ENCODE measurements at places on chromosomes 2 and 18. TPM values are rescaled to one million over a fixed set of nuclear protein-coding genes. Genes with fewer than 3 reads are reported as not detected.

GRCh38 chr2:177348733-177349693, 43.6 kb upstream of the AGPS start:
- no peak for DNase-seq

GRCh38 chr18:63363951-63364350, 3.1 kb downstream of the KDSR start:
- no peak for DNase-seq

DNA sequence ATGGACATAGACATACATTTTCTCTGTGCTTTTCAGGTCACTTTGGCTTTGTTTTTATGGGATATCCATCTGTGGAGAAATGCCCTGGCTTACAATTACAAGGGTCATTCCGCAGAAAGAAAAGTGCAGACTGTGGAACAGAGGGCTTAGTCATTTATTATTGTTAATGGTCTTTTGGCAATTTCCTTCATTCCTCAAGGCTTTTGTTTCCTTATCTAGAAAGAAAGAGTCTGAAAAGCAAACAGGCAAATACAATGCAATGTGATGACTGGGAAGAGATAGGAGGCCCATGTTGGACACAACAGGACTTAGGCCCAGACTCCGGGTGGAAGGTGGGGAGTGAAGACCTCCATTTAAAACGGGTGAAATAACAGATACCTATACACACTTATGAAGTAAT, 129.5 kb upstream of the CAVIN2 start:
- peak; percentile 67 for DNase-seq

- DNase-seq: peak; percentile 81
Measured at GRCh38 chr2:82790206-82791021, 1668.7 kb downstream of the SUCLG1 start.

GRCh38 chr2:216644842-216645635, 11.8 kb downstream of the IGFBP2 start:
- DNase-seq: no peak

- no peak for DNase-seq
Measured at GRCh38 chr2:167430447-167430846, 542.2 kb downstream of the XIRP2 start.

- no peak for DNase-seq
Measured at GRCh38 chr2:109264595-109265328, 135.8 kb downstream of the SH3RF3 start.

- DNase-seq: no peak
Measured at GRCh38 chr2:168086851-168087250, 160.5 kb downstream of the STK39 start.

DNA sequence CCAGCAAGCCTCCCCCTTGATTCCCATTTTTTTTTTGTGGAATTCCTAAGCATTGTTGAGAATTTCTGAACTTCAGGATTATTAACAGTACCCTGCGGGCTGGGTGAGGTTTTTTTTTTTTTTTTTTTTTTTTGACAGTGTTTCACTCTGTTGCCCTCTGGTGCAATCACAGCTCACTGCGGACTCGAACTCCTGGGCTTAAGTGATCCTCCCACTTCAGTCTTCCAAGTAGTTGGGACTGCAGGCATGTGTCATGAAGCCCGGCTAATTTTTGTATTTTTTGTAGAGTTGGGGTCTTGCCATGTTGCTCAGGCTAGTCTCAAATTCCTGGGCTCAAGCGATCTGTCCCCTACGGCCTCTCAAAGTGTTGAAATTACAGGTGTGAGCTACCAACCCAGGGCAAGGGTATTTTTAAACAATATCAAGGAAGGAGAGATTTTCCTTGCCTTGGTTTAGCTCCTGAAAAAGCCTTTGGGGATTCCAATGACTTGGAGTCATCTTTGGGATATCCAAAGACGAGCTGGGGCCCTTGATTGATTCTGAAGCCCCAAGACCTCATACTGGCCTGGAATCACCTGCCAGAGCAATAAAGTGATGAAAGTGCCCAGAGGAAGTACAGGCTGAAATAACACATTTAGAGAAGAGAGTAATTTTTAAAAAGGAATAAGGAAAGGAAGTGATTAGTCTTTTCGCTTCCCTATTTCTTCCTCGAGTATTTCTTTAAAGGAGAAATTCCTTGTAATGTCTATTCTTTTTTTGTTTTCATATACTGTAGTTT, 240.2 kb downstream of the TGIF1 start:
- DNase-seq: no peak

GRCh38 chr2:88690591-88691338, 708 bp upstream of the RPIA start:
- no peak for DNase-seq

- no peak for DNase-seq
Measured at GRCh38 chr2:158725441-158725891, 69.7 kb upstream of the DAPL1 start.

DNA sequence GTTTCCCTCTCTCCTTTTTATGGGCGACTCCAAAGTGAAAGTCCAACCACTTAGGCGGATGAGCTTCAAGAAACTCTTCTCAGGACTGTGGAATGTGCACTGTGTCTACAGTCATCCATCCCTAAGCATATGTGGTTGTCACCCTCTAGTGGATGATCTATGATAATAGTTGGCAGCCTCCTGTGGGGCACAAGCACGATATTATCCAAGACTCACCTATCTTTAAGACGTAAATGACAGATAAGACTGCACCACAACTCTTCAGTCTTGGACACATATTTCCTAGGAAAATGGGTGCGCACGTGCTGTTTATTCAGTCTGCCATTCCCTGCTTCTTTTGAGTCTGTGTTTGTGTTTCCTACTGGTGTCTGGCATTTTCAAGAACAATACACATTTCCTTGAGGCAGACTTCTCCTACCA, 145.5 kb upstream of the CTAGE1 start:
- peak; percentile 65 for DNase-seq

DNA sequence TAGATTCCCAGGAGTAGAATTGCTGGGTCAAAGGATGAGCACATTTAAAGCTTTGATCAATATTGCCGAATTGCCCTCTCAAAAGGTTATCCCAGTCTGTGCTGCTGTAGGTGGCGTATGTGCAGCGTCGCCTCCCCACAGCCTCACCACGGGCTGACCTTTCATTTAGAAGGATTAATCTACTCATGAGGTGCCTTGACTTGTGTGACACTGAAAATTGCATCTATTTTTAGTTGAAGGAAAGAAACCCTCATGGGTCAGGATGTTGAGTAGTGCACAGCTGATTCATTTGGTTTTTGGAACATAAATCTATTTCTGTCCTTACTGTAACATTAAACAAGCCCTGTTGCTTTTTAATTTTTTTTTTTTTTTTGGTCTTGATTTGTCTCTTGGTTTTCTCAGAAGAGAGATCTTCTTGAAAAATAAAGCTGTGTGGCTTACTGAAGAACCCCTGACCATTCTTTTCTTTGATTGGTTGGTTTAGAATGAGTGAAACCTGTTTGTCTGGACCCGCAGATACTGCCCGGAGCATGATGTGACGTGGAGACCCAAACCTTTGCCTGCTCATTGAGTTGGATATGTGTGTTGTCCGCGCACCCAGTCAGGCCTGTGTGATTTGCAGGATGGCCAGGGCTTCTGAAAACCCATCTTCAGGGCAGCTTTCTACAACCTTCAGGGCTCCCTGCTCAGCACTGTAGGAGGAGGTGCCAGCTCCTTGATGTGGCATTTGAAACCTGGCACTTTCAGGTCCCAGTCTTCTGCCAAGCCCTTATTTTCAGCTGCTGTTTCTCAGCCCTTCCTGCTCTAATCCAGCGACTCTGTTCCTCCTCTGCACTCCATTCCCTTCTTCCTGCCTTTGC, 61.0 kb downstream of the LPIN1 start:
- DNase-seq: no peak

GRCh38 chr2:237711458-237712150, 84.2 kb downstream of the LRRFIP1 start:
- DNase-seq: no peak

DNA sequence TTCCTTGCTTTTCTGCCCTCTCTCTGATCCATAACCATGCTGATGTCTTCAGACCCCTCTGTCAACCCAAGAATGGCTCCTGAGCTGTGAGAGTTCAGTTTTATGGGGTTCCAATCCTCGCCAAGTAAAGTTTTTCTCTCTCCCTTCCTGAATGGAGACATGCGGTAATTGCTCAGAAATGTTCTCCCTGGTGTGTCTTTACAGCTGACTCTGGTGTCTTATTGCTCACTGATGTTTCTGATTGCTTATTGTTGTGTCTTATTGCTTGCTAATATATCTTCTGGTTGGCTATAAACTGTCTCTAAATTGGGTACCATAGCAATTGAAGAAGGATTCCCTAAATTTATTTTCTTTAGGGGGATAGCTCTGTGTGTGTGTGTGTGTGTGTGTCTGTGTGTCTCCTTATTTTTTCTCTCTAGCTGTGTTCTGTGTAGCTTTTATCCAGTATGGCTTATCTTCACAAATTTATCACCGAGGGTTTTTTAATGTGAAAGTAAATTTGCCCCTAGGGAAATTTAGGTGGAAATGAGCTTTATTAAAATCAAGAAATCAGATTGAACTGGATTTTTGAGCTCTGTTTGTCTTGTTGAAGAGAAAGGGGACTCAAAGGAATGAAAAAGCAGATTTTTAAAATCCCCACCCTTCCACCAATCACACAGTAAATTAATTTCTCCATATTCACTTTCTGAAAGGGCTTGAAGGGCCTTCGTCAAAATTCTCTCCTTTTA, 19.5 kb downstream of the MGAT5 start:
- DNase-seq: no peak

- no peak for DNase-seq
Measured at GRCh38 chr2:30216157-30216556, 15.2 kb upstream of the LBH start.

DNA sequence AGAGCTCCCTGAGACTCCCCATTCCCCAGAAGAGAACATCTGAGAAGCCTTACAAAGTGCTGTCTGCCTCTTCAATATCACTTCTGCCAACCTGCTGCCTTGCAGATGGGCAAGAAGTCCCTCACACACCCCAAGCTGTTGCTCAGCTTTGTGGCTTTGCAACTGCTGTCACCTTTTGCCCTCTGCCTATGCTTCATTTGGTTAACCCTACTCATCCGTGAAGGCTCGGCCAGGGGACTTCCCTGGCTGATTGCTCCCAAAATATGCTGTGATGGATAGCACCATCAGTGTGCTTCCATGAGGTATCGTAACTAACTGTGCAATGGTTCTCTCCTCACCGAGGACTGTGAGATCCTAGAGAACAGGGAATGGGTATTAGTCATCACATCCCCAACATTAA, 88.9 kb upstream of the CYP1B1 start:
- DNase-seq: no peak

DNA sequence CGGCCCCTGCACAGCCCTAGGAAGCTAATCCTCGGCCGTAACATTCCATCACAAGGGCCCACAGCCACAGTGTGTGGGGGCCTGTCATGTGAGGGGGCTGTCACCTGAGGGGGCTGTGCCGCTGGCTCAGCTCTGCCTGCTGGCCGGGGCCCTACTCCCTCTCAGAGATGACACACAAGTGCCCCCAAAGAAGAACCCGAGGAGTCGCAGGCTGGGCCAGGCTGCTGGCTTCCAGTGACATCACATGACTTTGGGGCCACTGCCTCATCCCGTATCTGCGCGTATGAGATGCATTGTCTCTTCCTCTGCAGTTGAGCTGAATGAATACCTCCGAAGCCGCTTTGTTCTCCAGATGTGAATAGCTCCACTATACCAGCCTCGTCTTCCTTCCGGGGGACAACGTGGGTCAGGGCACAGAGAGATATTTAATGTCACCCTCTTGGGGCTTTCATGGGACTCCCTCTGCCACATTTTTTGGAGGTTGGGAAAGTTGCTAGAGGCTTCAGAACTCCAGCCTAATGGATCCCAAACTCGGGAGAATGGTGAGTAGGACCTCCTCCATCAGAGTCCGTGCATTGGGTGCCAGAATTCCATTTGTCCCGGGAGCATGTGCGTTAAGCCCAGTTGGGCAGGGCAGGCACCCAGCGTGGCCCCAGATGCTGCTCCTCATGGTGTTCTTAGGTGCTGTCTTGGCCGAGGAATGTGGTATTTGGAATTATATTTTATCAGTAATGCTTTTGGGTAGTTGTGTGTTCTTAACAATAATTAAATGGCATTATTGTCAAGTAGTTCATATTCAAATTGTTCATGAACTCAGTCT, at the start of gene CNDP1:
Gene CNDP1 (plus strand): TSS at position 351 of the 820 bp plus-strand sequence. CDS start 168 bp downstream, at position 519.
- DNase-seq: no peak

DNA sequence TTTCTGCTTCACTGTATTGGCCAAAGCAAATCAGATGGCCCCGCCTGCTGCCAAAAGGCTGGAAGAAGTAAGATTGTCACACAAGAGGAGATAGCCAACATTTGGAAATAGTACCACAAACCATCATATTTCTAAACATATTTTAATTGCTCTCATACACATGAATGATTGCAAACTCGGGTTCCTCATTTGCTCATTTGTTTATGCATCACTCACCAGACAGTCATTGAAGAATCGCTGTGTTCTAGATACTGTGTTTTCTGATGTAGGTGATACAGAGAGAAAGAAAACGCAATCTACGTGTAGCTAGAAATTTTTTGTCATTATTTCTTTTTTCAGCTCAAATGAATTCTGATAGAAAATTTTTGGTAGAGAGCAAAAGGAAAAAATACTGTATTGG, 1103.4 kb downstream of the TSN start:
- no peak for DNase-seq

DNA sequence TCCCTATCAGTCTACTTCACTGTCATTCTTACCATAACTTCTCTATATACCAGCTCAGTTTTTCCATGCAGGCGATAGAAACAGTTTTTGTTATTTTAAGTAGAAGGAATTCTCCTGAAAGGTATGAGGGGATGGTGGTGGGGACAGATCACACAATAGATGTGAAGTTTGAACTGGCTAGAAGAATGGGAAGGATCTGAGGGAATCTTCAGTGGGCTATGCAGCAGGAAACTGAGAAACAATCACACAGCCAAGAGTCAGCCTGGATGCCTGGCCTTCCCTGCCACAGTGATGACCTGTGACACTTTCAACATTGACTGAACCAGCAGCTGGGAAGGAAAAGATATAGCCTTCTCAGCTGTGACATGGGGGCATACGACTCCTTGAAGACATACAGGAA, 329.1 kb upstream of the GULP1 start:
- DNase-seq: no peak

Gene RNF103
- total RNA-seq: 6.6 TPM

Gene BCL11A
- total RNA-seq: 0.03 TPM

Gene CTAGE1
- total RNA-seq: 0.11 TPM

Gene ICA1L
- total RNA-seq: 2.0 TPM

Gene THOC1
- 42.2 TPM for total RNA-seq

Gene MC5R
- not detected for total RNA-seq

Gene DNAH7
- total RNA-seq: under 0.01 TPM

Gene PTPN2
- 52.2 TPM for total RNA-seq

Gene FZD7
- total RNA-seq: 90.7 TPM

Gene RGPD4
- not detected for total RNA-seq

Gene FAM228A
- total RNA-seq: not detected

Gene MOGAT1
- not detected for total RNA-seq

Gene SERPINB13
- total RNA-seq: not detected

Gene REG1B
- not detected for total RNA-seq

Gene CCDC68
- total RNA-seq: not detected

Gene KIF3C
- 5.4 TPM for total RNA-seq

Gene STPG4
- total RNA-seq: not detected

Data from SJSA1 (cell line).